EH (cell line): ENCODE measurements at places on chromosomes 2 and 18.

GRCh38 chr18:49183921-49184320 is 233.2 kb upstream of the SMAD7 start:
- DNase-seq = peak; percentile 57

DNA sequence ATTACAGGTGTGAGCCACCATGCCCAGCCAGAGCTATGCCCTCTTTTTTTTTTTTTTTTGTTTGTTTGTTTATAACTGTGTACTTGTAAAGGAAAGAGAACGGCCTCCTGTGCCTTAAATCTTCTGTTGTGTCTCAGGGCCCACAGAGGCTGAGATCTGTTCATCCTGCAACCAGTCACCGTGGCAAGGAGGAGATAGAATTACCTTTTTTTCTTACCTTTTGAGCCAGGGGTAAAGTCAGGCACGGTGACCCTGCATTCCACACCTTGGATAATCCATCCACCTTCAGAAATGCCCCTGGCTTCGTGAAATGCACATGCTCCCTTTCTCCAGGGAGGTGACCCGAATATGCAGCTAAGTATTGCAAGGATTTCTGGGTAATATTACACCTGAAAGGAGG is 12.8 kb downstream of the NEDD4L start:
- DNase-seq = no peak

GRCh38 chr18:38709122-38709521 is 1143.5 kb upstream of the CELF4 start:
- DNase-seq = no peak

- DNase-seq = peak; percentile 76
Measured at GRCh38 chr2:216350214-216350791, 22.0 kb downstream of the MARCHF4 start.

DNA sequence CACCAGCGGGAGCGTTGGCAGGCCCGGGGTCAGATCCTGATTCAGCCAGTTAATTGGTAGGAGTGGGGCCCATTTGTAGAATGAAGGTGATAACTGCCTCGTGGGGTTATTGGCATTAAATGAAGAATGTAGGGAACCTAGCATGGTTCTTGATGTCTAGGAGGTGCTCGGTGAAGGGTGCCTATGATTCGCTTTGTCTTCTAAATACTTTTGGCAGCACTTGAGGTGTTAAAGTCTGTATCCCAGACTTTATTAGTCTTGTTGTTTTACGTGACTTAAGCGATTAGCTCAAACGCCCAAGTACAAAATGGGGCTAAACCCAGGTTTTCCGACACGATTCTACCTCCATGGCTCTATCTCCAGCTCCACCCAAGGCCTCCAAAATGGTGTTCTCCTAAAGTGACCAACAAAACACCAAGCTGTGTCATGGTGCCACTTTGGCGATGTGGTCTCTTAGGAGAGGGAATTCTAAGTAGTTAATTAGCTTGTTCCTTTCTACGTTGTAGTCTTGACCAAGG is 980 bp upstream of the PPP4R1 start:
- no peak for DNase-seq

GRCh38 chr2:236785611-236786057 is 216.0 kb downstream of the ACKR3 start:
- no peak for DNase-seq

DNA sequence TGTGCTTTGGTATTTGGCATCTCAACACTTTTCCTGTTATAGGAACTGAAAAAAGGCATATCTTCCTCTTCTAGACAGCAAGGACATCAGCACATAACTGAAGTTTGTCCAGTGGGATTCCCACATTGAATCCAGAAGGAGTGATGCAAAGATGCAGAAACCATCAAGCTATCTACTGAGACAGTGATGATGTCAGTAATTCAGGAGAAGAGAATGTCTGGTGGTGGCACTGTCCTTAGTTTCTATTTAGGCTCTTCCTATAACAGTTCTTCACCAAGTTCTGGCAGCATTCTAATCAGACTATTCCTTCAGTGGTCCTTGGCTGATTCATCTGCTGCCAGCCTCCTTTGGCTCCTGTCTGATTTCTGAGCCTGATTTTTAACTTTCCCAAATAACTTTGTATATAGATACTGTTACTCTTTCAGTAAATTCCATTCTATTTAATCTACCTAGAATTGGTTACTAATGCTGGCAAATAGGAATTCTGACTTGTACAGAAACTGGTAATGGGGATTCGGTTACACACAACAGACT is 56.6 kb upstream of the AGPS start:
- peak; percentile 39 for DNase-seq

GRCh38 chr2:187329586-187329985 is 118.5 kb downstream of the CALCRL start:
- no peak for DNase-seq

DNA sequence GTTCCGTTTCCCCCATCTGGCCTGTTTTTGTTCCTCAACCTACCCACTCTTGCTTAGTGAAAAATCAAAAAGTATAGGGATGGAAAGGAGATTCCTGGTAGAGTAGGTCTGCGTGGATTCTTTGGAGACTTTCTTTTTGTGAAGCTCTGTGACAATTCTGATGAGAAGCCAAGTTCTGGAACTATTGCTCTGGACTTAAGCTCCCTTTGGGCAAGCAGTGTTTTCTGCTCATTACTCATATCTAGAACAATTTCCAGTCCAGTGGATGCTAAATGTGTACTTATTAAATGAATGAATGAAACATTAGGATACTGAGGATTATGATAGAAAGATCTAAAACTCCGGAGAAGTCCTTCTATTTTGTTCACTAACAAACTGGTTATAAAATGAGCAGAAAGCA is 76.5 kb downstream of the SOCS6 start:
- peak; percentile 39 for DNase-seq

DNA sequence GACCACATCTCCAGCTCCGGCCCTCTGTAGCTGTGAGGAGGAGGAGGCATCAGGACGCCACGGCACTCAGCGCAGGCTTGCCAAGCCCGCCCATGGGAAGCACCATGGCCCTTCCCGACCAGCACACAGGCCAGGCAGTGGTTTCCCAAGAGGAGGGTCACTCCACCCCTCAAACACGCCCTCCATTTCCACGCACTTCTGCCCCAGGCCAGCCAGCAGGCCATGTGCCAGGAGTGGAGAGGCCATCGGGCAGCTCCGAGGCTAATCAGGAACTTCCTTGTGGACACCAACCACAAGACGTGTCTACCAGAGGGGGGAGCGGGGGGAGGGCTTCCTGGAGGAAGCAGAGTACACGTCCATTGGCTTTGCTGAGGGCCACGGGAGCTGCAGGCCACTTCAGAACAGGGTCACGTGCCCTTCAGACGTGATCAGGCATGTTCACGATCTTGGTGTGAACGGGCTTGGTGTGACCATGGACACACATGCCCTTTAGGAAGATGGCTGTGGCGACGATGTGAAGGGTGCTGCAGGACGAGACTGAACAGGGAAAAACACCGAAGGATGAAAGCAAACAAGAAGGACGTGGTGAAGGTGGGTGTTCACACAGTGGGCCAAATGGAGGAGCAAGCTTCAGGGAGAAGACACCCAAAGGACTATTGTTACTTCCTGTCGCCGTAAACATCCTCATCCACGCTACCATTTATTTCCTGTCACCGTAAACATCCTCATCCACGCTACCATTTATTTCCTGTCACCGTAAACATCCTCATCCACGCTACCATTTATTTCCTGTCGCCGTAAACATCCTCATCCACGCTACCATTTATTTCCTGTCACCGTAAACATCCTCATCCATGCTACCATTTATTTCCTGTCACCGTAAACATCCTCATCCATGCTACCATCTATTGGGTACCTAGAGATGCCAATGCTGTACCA is 6.5 kb upstream of the MTERF4 start:
- DNase-seq = no peak

- no peak for DNase-seq
Measured at GRCh38 chr2:212328136-212328535, 210.5 kb downstream of the ERBB4 start.

DNA sequence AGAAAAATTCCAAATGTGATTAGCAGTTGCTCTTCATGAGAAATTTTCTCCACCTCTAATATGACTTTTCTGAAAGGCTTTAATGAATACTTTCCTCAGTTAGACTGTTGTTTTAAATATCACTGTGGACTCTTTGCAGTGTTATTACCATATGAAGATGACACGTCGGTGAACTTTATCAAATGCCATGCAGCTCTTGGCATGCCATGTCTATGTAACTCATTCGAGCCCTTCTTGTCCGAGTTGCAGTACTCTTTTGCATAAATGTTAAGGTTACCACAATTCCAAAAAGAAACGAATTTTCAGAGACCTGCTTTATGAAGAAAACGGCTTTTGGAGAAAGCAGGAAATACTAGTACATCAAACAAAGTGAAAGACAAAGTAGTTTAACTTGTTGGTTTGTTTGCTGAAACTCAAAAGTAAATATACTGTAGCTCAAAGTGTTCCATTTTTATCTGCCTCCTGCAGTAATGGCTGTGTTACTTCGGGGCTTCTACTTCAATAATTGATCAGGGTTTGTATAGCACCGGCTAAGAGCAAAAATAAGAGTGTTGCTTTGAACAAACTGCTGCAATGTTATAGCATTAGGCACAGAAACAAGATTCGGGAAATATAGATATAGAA is 204.1 kb downstream of the ARHGAP15 start:
- DNase-seq = no peak

GRCh38 chr2:159150280-159150746 is 136.2 kb downstream of the WDSUB1 start:
- peak; percentile 39 for DNase-seq

- no peak for DNase-seq
Measured at GRCh38 chr2:109350526-109350925, 221.5 kb downstream of the SH3RF3 start.

DNA sequence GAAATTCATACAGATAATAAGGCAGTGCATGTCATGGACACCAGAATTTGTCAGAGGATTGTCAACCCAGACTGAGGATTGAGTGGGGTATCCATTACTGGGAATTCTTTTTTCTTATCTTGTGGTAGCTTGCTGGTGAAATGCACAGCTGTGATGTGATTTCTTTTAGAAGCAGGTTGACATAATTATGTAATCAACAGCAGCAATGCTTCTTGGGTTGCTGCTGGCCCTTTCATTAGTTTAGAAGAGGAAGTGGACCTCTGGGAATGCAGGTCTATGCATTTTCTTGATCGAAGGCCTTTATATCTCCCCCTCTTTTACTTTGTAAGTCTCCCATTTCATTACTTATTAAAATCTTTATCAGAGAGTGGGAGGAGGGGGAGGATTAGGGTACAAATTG is 319.9 kb downstream of the AGPS start:
- DNase-seq = no peak

GRCh38 chr2:11379558-11379957 is 35.1 kb upstream of the ROCK2 start:
- DNase-seq = peak; percentile 85

DNA sequence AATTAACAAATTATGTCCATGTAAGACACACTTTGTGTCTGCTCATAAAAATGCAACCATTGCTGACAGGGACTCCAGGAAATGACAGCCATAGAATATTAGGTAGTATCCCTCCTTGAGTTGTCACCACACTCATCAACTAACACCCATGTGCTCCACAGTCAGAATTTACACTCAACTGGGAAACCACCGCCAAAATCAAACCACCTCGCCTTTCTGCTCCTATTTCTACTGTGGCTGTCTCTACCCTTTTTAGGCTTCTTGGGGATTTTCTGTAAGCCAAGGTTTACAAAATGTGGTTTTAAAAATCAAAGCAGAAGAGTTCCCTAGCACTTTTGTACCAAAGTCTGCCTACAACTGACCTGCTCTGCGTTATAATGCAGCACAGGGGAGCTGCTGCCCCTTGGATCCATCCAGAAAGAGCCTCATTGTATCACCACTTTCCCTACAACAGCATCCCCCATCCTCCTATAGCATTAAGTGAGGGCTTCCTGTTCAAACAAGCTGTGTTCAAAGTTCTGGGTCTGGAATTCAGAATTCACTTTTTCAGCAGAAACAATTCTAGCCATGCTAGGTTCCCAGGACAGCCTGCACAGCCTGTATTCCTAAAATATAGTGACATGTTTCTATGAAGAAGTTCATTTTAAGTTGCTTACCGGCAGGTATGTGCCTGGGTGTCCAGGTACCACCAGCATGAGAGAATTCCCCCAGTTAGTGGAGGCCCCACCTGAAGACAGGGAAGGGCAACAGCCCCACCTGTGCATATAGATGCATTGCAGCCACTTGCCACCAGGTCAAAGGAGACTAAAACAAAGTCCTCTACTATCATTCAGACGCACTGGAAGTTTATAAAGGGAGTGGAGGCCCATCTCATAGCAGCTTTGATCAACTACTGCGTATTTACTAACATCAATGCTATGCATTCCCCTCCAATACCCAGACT is 104.3 kb downstream of the MYO5B start:
- no peak for DNase-seq

DNA sequence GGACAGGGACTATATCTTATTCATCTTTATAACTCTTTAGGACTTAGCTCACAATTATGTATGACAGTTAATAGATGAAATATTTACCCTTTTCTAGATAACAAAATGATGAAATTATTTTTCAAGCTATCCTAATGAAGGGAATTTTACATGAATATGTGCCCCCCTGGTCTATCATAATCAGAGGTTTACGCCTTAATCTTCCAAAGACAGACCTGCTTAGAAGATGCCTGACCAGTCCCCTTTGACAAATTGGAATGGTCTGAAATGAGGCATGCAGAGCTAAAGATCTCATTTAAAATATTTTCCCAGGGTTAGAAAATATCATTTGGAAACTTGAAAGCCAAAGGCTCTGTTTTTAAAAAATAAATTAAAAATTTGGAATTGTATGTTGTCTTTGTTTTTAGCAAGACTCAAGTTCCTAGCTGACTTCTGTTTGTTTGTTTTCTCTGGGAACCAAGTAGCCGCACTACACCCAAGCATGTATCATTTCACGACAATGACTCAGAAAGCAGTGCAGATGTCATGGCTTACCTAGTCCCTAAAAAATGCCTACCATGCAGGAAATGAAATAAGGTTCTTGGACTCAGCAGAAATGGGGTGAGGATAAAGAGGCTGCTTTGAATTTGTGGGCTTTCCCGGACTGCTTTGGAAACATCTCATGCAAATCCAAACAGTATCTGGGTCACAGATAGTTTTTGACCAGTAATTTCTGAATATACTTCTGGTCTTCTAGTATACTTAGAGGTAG is 162.1 kb downstream of the ZEB2 start:
- peak; percentile 98 for DNase-seq

- DNase-seq = peak; percentile 78
Measured at GRCh38 chr2:173644146-173644545, 289.5 kb downstream of the CDCA7 start.

DNA sequence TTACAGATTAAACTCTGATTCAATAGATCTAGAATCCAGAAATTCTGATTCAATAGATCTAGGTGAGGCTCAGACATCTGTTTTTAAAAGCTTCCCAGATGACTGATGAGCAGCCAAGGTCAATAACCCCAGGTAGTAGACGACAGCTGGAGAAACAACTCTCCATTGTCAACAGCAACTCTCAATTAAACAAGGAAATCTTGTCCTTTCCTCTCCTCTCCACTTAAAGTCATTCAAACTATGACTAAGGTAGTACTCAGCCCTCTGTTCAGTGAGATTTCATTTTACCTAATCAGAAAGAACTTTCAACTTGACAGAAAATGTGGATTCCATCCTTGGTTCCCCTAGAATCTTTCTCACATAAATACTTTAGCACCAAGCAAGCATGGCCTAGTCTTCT is 94.6 kb upstream of the SCG2 start:
- peak; percentile 26 for DNase-seq

- no peak for DNase-seq
Measured at GRCh38 chr2:37425408-37425807, 81.0 kb downstream of the QPCT start.
